ENCODE measurements at places on chromosomes 3 and 15.

GRCh38 chr3:28114893-28115292, 126.5 kb upstream of the CMC1 start:
- no peak for DNase-seq

DNA sequence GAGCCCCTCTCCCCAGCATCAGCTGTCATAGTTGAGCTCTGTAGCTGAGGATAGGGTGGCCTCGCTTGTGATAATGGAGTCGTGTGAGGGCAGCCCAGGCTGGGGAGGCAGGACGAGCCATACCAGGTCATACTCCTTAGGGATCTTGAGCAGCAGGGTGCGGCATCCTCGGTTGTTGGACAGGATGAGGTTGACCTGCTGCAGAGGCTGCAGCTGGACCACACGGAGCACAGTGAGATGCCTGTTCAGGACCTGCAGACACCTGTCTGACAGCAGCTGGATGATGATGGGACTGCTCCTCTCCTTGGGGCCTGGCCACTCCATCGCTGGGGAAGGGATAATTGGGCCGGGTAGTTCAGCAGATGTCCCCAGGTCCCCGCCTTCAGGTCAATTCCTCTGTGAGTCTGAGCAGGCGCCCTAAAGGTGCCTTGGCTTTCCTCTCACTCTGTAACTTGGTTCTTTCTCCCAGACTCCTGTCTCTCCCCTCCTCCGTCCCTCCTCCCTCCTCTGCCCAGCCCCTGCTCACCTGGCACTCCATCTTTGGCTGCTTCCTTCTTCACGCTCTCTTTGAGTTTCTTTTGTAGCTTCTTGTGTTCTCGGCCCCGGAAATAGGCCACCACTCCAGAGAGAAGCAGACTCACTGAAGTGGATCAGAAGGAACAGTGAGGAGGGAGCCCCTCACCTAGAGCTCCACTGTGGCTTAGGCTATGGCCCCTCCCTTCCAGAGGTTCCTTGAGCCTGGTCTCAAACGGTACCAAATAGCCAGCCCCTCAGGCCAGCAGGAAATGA, 7.8 kb downstream of the DUOX2 start:
- no peak for DNase-seq

DNA sequence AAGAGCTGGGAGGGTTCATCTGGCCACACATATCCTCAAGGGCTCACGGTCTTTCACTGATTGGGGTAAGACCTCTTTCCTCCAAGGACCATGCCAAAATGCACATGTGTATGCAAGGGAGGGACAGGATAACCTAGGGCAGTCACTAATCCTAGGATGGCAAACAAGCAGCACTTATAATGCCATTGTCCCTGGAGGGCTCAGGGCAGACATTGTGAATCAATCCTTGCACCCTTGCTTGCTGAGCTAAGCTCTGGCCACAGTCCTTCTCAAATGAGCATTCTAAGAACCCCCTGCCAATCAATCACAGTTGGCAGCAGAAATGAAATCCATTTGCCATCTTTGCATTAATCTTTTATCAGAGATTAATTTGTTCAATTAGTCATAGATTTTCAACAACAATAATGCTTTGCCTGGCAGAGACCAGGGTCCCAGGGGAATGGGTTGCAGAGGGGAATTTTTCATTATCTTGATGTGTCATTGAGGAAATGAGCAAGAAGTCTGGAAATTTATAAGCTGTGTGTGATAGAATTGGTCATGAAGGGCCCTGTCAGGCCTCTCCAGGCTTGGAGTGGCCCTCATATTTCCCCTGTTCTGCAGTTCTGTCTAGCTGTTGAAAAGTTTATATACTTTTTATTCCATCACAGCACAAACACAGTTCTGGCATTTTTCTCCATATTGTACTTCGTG, 57.2 kb upstream of the KY start:
- DNase-seq, result no peak

GRCh38 chr3:114092151-114093015, 35.8 kb downstream of the QTRT2 start:
- DNase-seq, result no peak

Measured in hematopoietic multipotent progenitor cell (in vitro differentiated cells).